ENCODE measurements at places on chromosomes 13 and 19. TPM values are rescaled to one million over a fixed set of nuclear protein-coding genes. Genes with fewer than 3 reads are reported as not detected.

TEX101 gene
- total RNA-seq = not detected

PIP5K1C gene
- 110 TPM for total RNA-seq

KIR2DL3 gene
- not detected for total RNA-seq

ASF1B gene
- total RNA-seq = 3.6 TPM

RNF113B gene
- total RNA-seq = not detected

C13orf42 gene
- not detected for total RNA-seq

HSH2D gene
- total RNA-seq = not detected

LRRC4B gene
- not detected for total RNA-seq

SHD gene
- total RNA-seq = not detected

F10 gene
- not detected for total RNA-seq

ADAMTSL5 gene
- total RNA-seq = 0.82 TPM

CALR3 gene
- total RNA-seq = not detected

ELF1 gene
- 63.6 TPM for total RNA-seq

SELENOV gene
- not detected for total RNA-seq

TUBA3C gene
- total RNA-seq = not detected

PCP2 gene
- total RNA-seq = not detected

IGFL1 gene
- not detected for total RNA-seq

ZNF284 gene
- total RNA-seq = 1.5 TPM

ZNF835 gene
- total RNA-seq = 0.18 TPM

MAMSTR gene
- 0.29 TPM for total RNA-seq

APOC1 gene
- 2.3 TPM for total RNA-seq

ZNF470 gene
- 3.3 TPM for total RNA-seq

ATP7B gene
- 9.9 TPM for total RNA-seq

ATP11A gene
- 62.1 TPM for total RNA-seq

ZSCAN4 gene
- not detected for total RNA-seq

MUC16 gene
- total RNA-seq = not detected

NLRP12 gene
- total RNA-seq = 1.1 TPM

RASIP1 gene
- 153 TPM for total RNA-seq

LILRB1 gene
- 0.10 TPM for total RNA-seq

CDC34 gene
- total RNA-seq = 148 TPM

Measured in glomerular endothelial cell (primary cell).